ENCODE measurements at places on chromosomes 12 and 14.

DNA sequence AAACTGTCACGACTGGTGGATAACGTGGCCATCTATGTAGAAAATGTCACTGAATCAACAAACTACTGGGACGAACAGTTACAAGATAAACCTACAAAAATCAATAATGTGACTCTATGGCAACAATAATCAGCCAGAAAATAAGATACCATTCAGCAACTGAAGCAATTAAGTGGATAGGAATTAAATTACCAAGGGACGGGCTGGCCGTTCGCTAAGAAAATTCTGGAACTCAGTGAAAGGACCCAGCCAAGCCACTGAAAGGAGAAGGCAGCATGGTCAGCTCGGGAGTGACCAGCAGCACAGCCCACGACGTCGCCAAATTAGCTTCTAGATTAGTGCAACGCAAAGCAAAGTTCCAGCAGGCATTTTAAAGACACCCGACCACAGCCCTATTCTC, 33.6 kb upstream of the TMEM179 start:
- DNase-seq: no peak

DNA sequence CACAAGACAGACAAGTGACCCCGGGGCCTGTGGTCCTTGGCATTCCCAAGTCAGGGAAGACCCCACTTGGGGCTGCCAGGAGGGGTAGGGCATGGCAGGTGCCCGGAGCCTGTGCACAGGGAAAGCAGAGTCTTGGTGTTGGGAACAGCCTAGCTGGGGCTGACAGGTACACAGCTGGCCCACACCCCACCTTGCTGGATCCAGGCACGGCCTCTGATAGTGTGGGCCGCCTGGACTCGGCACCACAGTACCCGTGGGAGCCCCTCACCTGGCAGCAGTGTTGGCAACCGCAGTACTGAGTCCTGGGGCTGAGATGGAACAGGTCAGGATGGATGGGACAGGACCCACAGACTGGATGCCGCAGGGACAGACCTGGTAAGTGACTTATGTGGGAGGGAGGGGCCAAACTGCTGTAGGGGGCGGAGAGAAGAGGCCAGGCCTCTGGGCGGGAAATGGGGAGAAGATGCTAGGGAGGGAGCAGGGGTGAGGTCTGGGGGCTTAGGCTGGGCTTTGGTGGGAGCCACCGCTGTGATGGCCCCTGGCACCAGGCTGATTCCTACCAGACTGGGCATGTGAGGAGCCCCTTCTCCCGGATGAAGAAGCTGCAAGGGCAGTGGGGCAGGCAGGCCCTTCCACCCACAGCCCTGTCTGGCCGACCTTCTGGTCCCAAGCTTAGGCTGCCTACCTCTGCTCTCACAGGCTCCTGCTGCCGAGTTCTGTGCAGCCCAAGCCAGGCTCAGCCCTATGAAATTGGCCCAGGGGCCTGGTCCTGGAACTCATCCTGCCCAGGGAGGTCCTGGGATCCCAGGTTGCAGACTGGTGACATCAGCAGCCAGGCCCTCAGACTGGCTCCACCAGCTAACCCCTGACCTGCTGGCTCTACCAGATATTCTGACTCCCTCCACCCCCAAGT, at the start of gene TGM1:
Gene TGM1 (minus strand): TSS at position 357 of the 913 bp plus-strand sequence. CDS start 825 bp downstream, outside the sequence.
- no peak for DNase-seq

DNA sequence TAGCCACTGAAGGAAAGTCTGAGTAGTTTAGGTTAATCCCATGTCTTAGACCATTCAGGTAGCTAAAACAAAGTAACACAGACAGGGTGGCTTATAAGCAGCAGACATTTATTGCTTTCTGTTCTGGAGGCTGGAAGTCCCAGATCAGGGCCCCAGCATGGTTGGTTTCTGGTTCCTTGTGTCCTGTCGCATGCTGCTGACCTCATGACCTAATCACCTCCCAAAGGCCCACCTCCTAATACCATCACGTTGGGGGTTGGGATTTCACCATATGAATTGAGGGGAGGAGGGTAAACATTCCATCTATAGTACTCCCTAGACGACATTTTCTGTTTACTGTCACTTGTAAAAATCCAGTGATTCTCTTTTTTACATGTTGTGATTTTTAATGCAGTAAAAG, 148.6 kb downstream of the FBXL14 start:
- DNase-seq: no peak

- no peak for DNase-seq
Observed at GRCh38 chr12:132729541-132730320, 19.1 kb downstream of the PGAM5 start.

DNA sequence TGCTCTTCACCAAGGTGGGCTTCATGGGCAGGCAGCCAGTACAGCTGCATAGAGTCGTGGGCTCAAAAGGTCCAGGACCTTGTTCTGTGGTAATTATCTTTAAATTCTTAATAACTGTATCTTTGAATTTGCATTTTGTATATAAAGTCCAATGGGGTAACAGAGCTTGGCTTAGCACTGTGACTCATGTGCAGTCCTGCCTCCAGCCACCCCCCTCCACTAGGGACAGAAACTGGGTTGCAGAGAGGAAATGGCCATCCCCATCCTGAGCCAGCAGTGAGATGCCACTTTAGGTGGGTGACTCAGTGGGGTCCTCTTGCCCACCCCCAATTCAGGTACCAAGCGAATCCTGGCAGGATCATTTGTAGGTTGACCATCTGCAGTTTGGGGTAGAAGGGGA, 48.1 kb downstream of the EPS8 start:
- DNase-seq: no peak

GRCh38 chr12:18681818-18682217, 56.0 kb downstream of the PLCZ1 start:
- DNase-seq: no peak

GRCh38 chr14:102749393-102750305, 27.6 kb upstream of the TRAF3 start:
- peak; percentile 75 for DNase-seq

DNA sequence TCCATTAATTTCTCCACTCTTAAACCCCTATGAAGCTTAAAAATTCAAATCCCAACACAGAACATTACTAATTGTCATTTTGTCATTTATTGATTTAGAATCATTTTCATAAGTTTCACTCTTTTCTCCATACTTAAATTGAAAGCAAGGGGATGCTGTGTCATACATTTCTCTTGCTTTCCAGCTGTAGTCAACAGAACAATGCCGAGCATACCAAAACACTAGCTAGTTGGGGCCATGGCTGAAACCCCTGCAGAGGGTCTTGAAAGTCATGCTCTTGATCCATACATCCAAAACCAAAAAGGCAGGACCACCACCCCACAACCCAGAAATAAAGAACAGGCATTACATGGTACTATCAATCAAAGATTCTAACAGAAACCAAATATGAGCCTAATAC, 9.0 kb downstream of the EXOC5 start:
- DNase-seq: no peak

DNA sequence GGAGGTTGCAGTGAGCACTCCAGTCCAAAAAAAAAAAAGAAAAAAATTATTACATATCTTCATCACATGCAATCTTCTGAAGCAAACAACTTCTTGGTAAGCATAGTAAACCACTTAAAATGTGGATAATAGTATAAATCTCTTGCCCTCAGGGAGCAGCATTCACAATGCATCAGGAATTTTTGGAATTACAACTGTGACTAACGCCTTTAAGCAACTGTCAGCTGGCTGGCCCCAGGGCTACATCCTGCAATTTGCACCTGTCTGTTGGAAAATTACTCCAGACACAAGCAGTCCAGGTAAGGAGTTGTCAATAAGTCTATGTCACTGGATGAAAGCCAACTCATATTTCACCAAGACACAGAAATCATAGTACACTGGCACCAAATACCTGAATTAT, 5.5 kb upstream of the SLC7A7 start:
- DNase-seq: no peak

DNA sequence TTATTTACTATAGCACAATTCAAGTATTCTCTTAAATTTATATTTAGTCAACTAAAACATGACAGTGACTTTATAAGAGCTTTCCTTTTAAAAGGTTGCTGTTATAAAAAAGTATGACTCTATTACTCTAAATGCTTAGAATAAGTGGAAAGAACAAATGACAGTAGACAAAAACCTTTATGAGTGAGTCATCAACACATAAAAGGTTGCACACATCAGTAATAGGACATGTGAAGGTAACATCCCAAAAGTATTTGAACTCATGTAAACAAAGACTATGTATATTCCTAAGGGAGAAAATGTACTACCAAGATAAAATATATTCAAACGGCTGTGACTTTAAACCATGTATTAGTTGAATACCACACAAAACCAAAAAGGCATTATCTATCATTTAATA, 98.8 kb downstream of the PAWR start:
- DNase-seq: no peak

DNA sequence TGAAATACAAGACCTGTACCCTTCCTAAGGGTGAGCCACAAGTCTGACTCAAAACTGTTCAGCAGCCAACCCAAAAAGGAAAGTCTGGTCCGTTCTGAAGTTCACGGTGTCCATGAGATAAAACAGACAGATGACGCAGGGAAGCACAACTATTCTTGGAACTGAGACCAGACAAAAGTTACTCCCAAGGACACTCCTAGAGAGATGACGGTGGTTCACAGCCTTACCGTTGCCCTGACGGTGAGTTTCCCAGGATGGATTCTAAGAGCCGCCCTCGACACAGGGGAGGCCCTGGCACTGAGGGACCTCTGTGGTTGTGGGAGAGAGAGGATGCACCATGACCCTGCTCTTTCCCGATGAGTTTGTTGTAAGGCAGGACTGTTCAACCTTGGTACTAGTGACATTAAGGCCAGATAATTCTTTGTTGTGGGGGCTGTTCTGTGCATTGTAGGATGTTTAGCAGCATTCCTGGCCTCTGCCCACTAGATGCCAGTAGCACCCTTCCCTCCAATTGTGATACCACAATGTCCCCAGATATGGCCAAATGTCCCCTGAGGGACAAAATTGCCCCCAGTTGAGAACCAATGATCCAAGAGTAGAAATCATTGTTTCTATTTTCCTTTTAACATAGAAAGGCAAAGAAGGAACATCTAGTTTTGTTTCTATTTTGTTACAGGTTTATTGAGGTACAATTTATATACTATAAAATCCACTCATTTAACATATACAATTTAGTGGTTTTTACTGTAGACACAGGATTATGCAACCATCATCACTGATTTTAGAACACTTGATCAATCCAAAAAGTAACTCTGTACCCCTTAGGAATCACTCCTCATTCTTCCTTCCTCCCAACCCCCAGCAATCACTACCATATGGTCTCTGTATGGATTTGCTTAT, 23.0 kb downstream of the OR10P1 start:
- DNase-seq: no peak

- no peak for DNase-seq
Observed at GRCh38 chr14:51087031-51087441, 7.9 kb downstream of the TRIM9 start.

DNA sequence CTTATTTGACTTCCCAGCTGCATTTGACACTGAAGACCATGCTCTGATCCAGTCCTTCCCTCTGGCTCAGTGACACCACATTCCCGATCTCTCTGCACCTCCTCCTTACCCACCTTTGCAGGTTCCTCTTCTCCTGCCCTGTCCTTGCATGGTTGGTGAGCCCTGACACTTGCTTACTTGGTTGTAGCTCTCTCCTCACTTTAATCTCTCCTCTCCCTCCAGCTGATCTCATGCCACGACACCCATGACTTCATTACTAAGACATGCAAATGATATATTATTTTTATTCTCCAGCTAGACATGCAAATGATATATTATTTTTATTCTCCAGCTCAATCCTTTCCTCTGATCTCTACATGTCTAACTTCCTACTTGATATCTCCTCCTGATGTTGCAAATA, at the start of gene SERPINA9:
Gene SERPINA9 (minus strand): TSS at position 175 of the 400 bp plus-strand sequence. CDS start 6,357 bp downstream, outside the sequence.
- no peak for DNase-seq

DNA sequence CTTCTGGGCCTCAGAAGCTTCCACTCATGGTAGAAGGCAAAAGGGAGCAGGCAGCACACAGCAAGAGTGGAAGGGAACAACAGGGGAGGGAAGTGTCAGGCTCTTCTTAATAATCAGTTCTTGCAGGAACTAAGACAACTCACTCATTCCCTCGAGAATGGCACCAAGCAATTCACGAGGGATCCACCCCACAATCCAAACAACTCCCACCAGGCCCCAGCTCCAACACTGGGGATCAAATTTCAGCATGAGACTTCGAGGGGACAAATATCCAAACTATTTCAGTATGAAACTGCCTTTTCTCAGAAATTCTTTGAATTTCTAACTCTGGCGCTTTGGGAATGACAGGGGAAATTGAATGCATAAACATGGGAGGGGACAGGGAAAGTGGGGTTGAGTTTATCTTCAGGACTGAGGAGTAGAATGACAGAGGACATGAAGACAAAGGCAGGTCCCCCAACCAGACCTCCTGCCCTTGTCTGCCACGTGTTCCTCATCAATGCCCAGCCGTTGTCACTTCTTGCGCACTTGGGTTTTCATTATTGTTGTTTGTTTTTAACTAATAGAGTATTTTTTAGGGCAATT, 24.6 kb upstream of the APOF start:
- no peak for DNase-seq

DNA sequence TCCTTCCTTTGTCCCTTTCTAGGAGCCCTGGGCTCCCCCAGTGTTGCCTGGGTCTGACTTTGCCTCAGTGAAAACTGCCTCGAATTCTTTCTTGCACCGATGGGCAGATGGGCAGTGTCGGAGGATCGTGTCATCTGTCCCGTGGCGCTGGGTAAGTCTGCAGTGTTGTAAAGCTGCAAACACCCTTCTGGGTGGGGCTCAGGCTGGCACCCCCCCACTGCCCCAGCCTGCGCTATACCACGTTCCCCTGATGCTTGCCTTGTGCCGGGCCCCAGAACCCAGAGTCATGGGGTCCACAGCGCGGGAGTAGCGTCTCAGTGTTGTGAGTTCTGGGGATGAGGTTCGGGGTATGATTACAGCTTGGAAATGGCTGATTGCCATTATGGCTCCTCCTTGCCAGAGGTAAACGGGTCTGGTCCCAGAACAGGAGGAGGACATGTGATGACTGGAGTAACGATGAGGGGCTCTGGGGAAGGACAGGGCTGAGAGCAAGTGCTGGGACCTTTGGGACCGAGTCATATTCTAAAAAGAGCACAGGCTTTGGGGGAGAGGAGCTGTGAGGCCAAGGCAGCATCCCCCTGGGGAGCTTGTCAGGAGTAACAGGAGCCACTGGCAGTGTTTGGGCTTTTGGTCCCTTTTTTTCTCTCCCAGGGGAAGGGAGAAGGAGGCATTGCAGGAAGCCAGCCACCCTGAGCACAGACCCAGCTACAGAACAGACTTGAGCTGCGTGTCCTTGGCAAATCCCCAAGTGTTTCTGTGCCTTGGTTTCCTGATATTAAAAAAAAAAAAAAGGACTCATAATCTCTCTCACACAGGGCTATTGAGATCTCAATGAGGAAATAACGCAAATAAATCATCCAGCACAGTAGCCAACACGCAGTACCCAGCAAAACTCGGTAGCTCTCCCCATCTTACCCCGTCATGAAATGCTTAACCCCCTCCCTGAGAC, 4.3 kb downstream of the RTL1 start:
- no peak for DNase-seq

- DNase-seq: no peak
Observed at GRCh38 chr12:6442836-6443235, 1.9 kb upstream of the CD27 start.
